Kidney capillary endothelial cell (primary cell): ENCODE measurements at places on chromosomes 7 and 10.

DNA sequence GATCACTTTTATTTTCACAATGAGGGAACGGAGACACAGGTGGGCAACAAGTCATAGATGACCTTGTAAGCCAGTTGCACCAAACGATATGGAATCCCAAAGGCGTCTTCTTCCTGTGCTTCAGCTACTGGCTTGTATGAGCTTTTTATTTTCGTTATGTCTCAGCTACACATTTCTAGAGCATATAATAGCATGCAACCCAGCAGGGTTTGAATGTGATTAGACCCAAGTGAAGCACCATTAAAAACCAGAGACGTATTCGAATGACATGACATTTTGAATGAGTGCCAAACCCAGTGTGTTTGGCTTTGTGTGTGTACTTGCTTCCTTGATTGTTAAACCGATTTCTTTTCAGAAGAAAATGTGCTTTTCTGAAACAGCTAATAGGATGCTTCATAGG lies 963.2 kb upstream of the CELF2 start:
- no peak for DNase-seq

GRCh38 chr10:6320320-6321010 lies 117.7 kb downstream of the PFKFB3 start:
- no peak for DNase-seq

DNA sequence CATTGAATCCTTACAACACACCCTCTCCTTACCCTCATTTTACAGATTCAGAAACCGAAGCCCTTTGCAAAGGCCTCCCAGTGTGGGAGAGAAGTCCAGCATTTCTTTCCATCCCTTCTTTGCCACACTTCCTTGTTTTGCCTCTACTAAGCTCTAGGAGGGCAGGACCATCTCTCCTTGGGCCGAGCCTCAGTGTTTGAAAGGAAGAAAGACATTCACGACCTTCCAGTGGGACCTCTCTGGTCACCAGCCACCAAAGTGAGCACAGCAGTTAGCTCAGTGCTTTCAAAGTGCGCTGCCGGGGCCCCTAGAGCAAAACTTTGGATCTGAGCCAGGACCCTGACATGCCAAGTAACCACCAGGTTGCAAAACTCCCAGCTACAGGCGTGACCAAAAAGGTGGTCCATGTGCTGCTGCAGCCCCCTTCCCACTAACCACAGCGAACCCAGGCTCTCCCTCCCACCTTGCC lies 12.4 kb downstream of the CTBP2 start:
- no peak for DNase-seq

GRCh38 chr7:63045575-63045974 lies 953.1 kb upstream of the ZNF722 start:
- DNase-seq, result no peak

DNA sequence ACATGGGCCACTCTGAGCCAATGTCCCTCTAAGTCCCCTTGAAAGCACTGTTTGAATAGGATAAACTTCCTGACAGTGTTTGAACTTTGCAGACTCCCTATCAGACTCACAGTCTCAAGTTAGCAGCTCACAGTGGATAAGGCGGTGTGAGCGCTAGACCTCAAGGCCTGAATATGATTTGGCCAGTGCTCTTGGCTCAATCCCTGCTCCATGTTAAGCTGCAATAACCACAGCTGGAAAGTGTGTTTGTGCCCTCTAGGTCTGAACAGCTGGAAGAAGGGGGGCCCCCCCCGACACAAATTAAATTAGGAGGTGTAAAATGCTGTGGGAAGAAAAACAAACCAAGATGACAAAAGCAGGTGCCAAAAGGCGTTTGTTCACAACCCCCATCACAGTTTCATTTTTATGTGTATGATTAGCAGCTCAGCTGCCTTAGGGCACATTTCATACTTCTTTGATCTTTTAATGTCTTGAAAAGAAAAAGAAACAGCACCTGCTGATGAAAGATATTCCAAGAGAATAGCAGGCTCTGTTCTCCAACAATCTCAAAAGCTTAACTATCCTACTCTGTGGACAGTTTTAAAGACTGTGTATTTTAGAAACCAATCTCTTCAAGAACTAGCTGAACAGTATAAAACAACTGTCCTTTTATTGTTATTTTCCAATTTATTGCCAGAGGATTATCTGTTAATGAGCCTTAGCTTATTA lies 167.6 kb downstream of the SNX13 start:
- DNase-seq, result no peak

GRCh38 chr10:71801361-71801760 lies 28.0 kb upstream of the VSIR start:
- no peak for DNase-seq

- DNase-seq, result no peak
These were observed 293.2 kb upstream of the NFE2L3 start for GRCh38 chr7:25858525-25859411.

- no peak for DNase-seq
These were observed 28.0 kb downstream of the GLCCI1 start for GRCh38 chr7:7996568-7996967.

DNA sequence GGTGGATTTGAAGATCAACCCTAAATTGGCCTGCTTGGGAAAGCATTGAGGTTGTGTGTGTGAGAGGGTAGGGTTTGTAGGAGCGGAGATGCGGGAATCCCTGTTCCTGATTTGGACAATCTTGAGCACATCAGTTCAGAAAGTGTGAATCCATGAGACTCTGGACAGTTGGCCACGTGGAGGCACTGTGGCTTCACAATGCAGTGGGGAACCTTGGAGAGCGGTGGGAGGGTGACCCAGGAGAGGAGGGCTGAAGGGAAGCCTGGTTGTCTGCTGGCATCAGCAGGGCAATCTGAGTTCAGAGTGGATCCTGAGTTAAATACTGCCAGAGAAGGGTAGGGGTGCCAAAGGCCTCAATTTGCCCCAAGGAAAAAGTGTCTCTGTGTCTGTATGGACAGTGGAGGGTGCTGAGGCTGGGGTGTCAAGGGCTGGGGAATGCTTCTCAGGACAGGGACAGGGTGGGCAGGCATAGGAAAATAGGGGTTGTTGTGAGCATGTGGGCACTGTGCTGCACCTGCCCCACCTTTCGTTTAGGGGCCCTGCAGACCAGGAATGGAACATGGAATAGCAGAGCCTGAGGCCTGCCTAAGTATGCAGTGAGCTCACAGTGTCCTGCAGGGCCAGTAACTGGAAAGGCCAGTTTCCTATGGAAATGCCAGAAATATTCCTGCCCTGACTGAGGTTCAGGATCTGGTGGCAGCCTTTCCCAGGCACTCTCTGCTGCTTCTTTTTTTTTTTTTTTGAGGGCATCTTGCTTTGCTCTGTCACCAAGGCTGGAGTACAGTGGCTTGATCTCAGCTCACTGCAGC lies 162.9 kb upstream of the PRSS58 start:
- DNase-seq, result no peak

DNA sequence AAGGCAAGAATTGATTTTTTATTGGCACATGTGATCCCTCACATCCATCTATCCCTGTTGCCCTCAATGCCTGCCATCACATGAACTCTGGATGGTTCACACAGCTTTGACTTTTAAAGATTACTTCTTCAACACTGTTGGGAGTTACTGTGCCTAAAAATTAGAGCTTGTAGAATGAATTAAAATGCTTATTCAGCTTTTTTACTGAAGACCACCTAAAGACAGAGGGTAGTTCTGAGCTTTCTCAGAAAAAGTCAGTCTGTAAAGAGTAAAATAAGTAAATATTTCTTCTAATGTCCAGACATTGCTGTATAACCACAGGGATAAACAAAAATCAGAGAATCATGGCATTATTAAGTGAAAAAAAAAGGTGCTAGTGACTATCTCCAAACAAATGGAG lies 93.3 kb upstream of the CSTF2T start:
- DNase-seq, result no peak
